T-helper 1 cell (primary cell): ENCODE measurements at places on chromosomes 11 and 22.

DNA sequence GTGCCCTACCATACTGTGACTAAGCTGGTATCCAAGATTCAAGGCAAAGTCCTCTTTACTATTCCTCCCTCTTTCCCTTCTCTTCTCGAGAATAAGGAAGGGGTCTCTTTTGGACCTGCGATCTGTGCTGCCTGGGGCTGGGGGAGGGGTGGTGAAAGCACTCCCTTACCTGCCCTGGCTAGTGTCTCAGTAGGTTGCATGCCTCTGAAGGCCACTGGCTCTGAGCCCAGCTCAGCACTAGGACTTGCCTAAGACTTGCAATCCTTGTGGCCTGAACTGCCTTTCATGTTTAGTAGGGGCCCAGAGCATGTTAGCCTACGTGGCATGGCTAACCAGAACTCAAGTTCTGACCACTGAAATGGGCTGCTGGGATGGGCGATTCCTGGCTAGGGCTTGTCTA, 13.0 kb upstream of the REXO2 start:
- no peak for DNase-seq

GRCh38 chr11:44638032-44638431, 72.6 kb downstream of the CD82 start:
- DNase-seq, result no peak

GRCh38 chr22:50259302-50259701, 2.2 kb downstream of the MAPK12 start:
- DNase-seq, result no peak

DNA sequence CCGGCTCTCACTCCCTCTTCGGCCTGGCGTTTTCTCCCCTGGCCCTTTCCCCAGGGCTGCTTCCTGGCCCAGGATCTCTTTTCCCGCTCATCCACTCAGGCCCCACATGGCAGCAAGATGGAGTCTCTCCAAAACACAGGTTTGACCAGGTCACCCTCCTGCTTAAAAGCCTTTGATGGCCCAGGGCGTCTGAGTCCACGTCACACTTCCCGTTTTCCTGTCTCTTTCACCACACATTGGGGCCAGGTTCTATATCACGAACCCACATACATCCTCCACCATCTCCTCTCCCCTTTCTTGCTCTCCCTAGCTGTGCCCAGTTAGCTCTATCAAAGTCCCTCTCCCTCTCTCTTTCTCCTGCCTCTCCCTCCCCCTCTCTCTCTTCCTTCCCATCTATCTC, 7.8 kb upstream of the LRRC32 start:
- no peak for DNase-seq

- no peak for DNase-seq
Measured at GRCh38 chr11:7081441-7081840, 7.4 kb upstream of the RBMXL2 start.

DNA sequence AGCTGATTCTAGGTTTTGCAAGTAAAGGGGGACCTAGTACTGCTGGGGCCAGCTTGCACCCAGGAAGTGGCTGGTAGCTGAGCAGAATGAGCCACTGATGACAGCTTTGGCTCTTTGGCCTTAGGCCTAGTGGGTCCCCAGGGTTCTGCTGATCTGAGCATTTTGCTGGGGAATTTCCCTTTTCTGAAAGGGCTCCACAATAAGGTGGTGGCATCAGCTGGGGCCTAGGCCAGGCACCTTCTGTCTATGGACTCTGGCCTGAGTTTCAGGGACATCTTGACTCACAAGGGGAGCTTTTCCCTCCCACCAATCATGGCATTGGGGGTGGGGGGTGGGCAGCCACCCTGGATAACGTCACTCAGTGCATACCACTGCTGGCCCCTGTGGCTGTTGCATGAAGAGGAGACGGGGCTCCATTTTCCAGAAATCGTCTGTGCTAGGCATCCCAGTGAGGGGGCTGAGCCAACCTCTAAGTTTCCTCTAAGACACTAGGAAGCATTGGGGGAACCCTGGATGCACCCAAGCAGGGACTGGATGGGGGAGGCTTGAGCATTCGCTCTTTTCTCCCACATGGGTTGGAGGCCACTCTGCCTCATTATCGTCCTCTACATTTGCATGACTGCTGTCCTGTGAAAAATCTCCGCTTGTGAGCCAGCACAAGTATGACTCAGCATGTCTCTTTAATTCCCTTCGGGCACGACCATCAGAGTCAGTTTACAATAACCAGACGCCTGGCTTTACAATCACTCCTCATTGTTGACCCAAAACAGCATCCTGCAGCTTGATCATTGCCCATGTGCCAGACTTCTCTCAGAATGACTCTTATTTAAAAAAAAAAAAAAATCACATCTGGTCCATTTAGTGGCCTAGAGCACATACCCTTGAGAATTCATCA, 145.0 kb upstream of the THY1 start:
- no peak for DNase-seq

GRCh38 chr11:74462631-74463030, 4.7 kb downstream of the KCNE3 start:
- no peak for DNase-seq
